ENCODE measurements at places on chromosomes 16 and 17. TPM values are rescaled to one million over a fixed set of nuclear protein-coding genes. Genes with fewer than 3 reads are reported as not detected.

The ACSM2B gene
- not detected for total RNA-seq

The HBA1 gene
- not detected for total RNA-seq

The CIITA gene
- total RNA-seq, result 0.93 TPM

The PLXDC1 gene
- not detected for total RNA-seq

DNA sequence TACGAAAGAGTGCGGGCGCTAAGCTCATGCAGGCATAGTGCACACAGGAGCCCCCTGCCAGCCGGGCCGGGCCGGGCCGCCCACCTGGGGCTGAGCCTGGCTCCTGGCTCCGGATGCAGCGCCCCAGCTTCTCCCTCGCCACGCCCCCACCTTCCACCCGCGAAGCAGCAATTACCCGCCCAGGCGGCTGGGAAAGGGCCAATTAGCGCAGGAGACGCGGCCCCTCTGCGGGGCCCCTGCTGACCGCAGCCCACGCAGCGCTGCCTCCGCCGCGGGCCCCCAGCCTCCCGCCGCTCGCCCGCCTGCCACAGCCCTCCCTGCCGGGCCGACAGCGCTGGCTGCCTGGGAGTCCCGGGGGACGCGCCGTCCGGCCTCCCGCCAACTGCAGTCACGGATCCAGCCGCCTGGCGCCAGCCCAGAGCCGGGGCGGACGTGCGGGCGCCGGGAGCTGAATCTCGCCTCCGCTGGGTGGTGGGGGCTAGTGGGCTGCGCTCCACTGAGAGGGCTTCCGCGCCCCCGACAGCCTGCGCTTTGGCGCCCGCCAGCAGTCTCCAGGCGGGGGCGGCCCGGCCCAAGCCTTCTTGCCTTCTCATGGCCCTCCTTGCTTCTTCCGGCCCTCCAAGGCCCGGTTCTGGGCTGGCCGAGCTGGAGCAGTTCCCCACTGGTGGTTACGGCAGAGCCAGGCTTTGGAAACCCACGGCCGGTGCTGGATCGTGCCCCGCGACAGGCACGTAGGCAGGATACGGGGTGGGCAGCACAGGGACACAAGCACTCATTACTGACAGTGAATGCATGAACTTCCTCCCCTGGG is 14.9 kb upstream of the CBFB start:
- DNase-seq, result no peak

- DNase-seq, result no peak
Observed at GRCh38 chr17:55327225-55328088, 62.7 kb downstream of the HLF start.

GRCh38 chr17:17356149-17356930 is 53.2 kb downstream of the NT5M start:
- DNase-seq, result peak; percentile 65

DNA sequence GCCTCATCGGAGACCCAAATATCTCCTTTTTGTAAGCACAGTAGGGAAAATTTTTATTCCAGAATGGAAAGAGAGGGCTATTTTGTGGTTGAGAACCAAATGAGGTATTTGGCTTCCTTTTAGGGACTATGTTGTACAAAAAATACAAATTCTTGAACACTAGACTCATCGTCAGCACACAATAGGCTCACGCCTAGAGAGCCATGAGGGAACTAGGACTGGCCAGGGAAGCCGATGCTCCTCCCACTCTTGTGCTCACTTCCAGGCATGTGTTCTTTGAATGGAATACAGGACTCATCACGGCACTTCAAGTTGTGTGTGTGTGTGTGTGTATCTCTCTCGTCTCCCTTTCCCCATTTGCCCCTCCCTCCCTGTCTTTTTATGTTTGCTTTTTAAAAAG is 17.8 kb upstream of the BLMH start:
- DNase-seq, result no peak
